ENCODE measurements at places on chromosomes 13 and 19. TPM values are rescaled to one million over a fixed set of nuclear protein-coding genes. Genes with fewer than 3 reads are reported as not detected.

AP1M2 gene
- total RNA-seq = 110 TPM

LAIR1 gene
- total RNA-seq = not detected

SYCN gene
- not detected for total RNA-seq

CGB1 gene
- not detected for total RNA-seq

CEACAM19 gene
- 25.8 TPM for total RNA-seq

PSG3 gene
- not detected for total RNA-seq

SPINT2 gene
- 519 TPM for total RNA-seq

LYL1 gene
- 0.47 TPM for total RNA-seq

BBC3 gene
- total RNA-seq = 23.5 TPM

KLK2 gene
- not detected for total RNA-seq

ADGRE3 gene
- not detected for total RNA-seq

RAB20 gene
- total RNA-seq = 4.0 TPM

LRRC8E gene
- total RNA-seq = 3.9 TPM

ELSPBP1 gene
- not detected for total RNA-seq

HSPB6 gene
- 0.33 TPM for total RNA-seq

EPS8L1 gene
- total RNA-seq = 14.4 TPM

FXYD5 gene
- total RNA-seq = 0.62 TPM

ZIC2 gene
- 0.13 TPM for total RNA-seq

SOX1 gene
- 0.51 TPM for total RNA-seq

URI1 gene
- total RNA-seq = 56.3 TPM

ATP4B gene
- total RNA-seq = not detected

PSG1 gene
- total RNA-seq = not detected

CERS4 gene
- total RNA-seq = 78.4 TPM

PALM3 gene
- 7.7 TPM for total RNA-seq

ATP8A2 gene
- 0.49 TPM for total RNA-seq

IGFL1 gene
- total RNA-seq = not detected

RUBCNL gene
- 1.4 TPM for total RNA-seq

SCN1B gene
- total RNA-seq = 1.8 TPM

ZC3H13 gene
- total RNA-seq = 61.4 TPM

RNF225 gene
- not detected for total RNA-seq

TPTE2 gene
- total RNA-seq = not detected

ELAVL3 gene
- 0.87 TPM for total RNA-seq

ABHD8 gene
- 16.9 TPM for total RNA-seq

GIPR gene
- total RNA-seq = 27.2 TPM

OR4F17 gene
- total RNA-seq = not detected

LHB gene
- not detected for total RNA-seq

SDHAF1 gene
- 13.3 TPM for total RNA-seq

PSG7 gene
- not detected for total RNA-seq

Data from progenitor cell of endocrine pancreas (in vitro differentiated cells).